ENCODE measurements at places on chromosomes 11 and 22.
A peak's percentile ranks its signal among the peaks of the same experiment; 100 is the strongest.

DNA sequence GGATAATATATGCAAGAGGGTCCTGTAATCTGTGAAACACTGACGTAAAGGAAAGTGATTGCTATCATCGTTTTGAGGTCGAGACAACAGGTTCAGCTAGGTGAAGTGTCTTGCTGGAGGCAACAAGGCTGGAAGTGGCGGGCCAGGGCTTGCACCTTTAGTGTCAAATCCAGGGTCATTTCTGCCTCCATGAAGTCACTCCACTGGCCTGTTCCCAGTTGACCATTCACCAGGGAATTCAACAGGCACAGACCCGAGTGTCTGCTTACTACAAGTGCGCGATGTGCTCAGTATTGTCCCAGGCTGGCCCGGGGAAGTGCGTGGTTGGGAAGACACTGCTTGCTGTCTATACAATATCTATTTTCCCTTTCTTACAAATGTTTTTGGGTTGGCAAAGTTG is 225.0 kb downstream of the CEP164 start:
- DNase-seq: no peak

DNA sequence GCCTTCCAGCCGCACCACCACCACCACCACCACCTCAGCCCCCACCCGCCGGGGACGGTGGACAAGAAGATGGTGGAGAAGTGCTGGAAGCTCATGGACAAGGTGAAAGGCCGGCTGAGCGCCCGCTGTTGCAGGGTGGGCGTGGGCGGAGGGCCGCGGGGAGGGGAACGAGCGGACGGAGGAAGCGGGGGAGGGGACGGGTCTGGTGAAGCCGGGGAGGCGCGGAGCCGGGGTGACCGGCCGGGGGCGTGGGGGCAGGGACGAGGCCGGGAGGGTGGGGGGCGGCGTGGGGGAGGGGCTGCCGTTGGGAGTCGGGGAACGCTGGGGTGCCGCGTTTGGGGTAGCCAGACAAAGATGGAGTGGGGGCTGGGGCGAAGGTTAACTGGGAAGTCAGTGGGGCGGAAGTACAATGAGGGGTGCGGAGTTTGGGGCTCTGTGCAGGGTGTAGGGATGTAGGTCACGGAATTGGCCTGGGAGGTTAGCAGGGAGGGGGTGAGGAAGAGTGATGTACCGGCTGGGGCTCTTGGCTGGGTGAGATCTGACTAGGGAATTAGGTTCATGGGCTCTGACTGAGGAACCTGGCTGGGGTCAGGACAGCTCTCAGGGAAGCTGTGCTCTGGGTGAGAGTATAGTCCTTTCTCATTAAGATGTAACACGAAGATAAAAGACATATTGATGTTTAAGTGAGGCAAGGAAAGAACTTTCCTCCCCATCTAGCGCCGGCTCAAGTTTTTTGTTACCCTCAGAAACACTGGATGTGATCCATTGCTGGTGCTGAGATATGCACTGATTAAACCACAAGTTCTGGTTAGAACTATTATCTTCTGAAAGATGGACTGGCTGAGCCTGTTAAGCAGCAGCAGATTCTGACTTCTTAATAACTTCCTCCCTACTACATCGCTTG is 624 bp downstream of the CBL start:
- DNase-seq: peak; percentile 1

DNA sequence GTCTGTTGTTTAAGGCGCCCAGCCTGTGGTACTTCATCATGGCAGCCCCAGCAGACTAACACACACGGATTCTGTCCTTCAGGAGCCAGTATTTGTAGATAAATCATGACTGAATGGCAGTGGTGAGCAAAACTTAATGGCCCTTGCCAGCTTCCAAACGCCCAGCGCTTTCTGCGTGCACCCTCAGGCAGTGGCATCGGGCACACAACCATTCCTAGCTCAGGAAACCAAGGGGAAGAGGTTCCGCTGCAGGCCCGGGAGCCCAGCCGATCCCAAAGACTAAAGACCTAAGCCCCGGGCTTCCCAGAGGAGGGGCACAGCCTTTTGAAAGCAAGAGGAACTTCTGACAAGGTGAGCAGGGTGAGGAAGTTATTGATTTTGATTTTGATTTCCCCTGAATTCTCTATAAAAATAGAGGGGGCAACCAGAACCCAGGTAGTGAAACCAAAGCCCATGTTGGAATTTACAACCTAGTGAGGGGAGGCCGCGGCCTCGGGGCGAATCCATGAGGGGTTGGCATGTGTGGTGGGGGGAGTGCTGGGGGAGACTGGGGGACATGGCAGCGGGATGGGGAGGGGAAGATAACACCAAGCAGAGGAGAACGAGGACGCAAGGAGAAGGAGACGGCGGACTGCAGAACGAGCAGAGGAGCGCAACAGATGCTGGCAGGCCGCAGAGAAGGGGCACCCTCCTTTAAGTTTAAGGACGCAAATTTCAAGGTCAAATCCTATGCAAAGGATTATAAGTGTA is 79.9 kb upstream of the SEPTIN5 start:
- no peak for DNase-seq

DNA sequence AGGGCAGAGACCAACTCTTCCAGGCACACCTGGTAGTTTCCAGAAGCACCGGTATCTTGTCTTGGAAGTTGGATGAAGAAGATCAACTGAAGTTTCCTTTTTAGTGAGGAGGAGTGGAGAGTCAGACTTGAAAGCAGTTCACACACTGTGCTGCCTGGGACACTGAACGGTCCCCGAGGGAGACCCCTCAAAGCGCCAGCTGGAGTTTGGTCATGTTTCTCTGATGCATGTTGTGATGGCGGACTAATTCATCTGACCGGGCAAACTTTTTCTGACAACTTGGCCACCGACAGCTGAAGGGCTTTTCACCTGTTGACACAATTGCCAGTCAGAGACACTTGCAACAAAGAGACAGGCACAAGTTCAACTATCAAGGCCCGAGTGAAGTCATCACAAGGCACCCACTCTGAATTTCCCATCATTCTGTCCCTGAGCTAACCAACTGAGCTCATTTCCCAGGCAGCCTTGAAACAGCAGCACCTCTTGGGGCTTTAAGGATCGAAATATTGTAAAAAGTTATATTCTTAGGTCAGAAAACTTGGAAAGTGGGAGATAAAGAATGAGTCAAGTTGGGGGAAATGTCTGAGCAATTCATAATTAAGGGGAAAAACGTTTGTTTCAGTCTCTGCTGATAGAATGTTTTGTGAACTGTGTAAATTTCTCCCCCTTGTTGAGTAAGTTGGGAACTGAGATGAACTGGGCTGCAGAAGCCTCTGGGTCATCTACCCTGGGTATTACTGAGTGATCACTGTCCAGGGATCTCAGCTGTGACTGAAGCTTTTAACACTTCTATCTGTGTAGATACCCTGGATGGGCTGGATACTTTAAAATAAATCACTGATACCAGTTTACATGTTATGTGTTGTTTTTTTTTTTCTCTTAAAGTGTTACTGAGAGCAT is 46.2 kb downstream of the WT1 start:
- DNase-seq: no peak

- DNase-seq: no peak
These were observed 34.1 kb downstream of the LMO1 start for GRCh38 chr11:8229299-8230177.

DNA sequence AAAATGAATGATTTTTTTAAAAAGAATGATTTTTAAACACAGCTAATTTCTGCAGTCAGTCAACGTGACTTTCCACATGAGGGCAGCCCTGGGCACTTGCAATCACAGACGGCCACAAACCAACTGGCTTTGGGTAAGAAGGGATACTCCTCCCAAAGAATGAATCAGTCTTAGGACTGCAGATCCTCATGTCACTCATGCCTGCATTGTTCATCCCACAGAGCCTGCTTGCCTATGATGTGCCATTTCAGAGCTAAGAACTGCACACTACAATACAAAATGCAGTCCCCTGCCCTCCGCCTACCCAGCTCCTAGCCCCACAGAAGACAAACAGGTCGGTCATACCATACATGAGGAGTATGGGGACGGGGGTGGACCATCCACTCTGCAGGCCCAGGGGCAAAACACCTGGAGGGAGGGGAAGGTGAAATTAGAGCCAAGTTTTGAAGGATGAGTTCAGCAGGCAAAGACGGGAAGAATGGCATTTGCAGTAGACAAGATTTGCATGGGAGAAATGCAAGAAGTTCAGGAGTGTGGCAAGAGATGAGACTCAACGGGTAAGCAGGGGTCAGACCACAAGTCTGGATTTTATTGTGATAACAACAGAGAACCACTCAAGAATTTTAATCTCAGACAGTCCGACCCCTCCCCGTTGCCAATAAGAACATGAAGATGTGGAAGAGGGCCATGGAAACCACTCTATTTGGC is 24.7 kb downstream of the PACSIN2 start:
- no peak for DNase-seq

- no peak for DNase-seq
These were observed 189.9 kb downstream of the ARHGAP42 start for GRCh38 chr11:100876815-100877520.

GRCh38 chr11:130300567-130300966 is 14.2 kb downstream of the ZBTB44 start:
- DNase-seq: no peak

GRCh38 chr11:127055236-127055635 is 54.7 kb upstream of the KIRREL3 start:
- DNase-seq: no peak

DNA sequence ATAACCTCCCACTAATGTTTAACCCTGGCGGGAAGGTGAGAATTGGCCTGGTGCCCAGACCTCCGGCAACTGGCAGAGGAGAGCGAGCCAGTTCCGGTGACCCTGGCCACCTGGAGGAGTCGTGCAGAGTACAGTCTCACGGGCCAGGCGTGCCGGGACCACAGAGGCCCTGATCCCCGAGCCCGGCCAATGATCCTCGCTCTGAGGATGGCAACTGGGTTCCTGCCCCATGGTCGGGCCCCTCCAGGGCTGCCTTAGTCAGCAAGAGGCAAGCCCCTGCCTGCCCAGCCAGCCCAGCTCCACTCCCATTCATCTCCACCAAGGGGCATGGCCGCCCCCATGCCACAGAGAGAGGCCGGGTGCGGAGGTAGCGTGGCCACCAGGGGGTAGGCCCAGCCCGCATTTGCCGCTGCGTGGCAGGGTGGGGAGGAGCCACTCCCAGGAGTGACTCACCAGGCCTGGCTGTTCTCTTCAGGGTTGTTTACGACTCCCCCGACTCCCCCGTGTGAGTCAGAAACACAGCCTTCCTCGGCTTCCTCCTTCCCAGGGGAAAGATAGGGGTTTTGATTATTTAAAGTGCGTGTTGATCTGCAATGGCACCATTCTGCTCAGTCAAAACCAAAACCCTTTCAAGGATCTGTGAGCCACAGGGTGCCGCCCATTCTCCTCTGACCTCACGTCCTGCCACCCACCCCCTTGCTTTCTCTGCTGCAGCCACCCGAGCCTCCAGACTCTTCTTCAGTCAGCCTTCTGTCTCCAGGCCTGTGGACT is at the start of gene SLC25A45:
SLC25A45 (minus strand) TSS at position 614 of the 771 bp plus-strand sequence. CDS start 695 bp downstream, outside the sequence.
- peak; percentile 92 for DNase-seq

DNA sequence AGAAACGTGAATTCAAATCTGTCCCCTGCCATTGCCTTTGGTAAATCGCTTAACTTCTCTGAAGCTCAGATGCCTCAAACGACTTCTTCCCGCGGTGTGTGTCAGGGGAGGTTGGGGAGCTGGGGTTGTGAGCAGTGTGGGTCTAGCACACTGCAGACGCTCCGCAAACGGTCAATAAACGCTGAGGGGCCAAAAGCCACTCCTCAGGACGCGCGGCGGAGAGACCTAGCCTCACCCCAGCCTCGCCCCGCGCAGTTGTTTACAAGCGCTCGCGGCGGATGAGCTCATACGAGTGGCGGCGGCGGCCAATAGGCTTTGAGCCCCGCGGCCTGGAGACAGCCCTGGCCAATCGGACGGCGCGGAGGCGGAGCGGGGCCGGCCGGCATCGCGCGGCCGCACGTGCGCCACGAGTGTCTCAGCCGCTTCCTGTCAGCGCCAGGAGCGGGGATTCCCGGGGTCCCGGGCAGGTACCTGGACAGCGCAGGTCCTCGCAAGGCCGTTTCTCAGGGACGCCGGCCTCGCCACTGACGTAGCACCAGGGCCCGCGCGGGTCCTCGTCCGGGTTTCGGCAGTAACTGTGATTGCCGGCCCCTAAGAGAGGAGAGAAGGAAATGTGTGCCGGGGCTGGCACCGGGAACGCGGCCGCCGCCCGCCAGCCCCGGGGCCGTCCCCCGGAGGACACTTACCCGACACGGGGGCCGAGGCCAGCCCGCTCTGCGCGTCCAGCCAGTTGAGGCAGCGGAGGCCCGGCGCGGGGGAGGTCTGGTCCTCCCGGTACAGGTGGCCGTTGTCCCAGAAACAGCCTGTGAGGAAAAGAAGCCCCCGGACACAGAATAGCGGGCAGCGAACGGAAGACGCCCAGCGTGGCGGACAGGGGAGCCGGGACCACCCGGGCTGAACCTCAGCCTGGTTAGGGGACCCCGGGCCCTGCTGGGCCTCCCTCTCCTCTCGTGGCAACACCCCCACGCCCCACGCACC is 1.5 kb downstream of the PIK3IP1 start:
- DNase-seq: peak; percentile 83

DNA sequence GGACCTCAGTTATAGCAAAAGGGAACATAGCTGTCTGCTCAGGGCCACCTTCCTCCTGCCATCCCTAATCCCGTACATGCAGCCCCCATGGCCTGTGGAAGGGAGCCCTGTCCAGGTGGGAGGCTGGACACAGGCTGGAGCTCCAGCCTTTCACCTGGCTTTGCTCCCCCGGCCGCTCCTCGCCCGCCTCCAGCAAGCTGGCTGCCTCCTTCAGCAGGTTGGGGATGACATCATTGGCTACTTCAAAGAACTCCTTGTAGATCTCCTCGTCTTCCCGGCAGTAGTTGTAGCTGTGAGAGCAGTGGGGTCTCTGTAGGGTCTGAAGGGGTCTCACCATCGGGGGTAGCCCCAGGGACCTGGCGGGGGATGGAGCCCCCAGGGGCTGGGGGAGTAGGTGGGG is 2.5 kb upstream of the MAP4K2 start:
- no peak for DNase-seq

DNA sequence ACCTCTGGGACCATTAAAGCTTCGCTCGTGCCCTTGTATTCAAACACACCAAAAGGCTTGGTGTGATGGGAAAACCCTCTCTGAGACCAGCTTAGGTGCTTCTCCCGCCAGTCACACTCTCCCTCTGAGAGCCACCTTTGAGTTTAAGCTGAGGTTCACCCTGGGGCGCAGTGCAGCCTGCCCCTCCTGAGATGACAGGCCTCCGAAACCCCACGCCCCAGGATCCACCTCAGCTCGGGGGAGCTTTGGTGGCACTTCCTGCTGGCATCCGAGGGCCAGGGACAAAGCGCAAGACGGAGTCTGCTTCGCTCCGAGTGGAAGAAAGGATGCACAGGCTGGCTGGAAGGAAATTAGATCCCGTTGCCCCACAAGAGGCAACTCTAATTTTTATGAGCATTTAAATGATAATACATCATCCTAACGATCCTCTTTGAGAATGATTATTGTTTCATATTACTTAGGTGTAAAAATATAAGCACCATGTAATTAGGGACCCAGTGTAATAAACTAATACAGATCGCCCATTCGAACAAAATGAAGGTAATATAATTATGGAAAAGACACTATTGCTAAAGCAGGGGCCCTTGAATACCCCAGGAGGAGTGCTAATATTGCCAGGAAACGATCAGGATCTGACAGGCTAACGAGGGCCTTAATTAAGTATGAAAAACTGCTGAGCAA is 134.7 kb downstream of the CEP164 start:
- no peak for DNase-seq
